Stimulated activated CD4-positive, alpha-beta T cell treated with anti-CD3 and anti-CD28 coated beads, TNF-alpha, amount 100 ng/mL, for 24 hours (primary cell): ENCODE measurements at places on chromosomes 4 and X.

GRCh38 chr4:24896977-24897376 lies 15.9 kb downstream of the CCDC149 start:
- DNase-seq, result no peak

DNA sequence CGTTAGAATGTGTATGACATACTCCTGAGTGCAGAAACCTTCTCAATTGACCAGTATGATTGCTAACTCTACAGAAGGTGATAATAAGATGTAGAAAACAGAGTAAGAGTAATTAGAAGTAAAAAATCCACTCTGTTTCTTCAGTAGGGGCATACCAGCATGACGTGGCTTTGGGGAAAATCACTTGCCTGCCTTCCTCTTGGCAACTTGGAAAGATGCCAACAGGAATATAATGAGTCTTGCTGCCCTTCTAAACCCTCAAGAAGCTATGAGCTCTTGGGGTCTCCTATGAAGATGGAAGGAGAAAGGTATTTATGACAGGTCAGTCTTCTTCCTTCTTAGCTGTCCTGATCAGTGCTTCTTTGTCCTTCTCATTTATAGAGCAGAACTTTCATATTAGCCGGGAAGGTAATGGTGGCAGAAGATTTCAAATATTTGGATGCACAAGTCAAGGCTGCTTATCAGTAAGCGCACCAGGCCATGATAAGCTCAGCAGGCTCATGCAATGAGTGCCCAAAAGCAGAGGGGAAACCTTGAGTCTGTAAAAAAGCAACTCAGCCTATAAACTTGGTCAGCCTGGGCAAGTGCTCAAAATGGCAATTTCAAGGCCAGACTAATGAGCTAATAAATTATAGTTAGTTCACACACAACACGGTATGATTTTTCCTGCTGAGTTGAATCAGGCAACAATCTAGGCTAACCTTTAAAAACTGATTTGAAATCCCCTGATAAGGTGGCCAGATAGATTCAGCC lies 69.7 kb upstream of the PPARGC1A start:
- no peak for DNase-seq

- DNase-seq, result no peak
Observed at GRCh38 chr4:184450045-184450444, 24.3 kb downstream of the IRF2 start.

GRCh38 chr4:111635646-111636045 lies 509.6 kb upstream of the FAM241A start:
- DNase-seq, result no peak
